ENCODE measurements at places on chromosomes 7 and 10. TPM values are rescaled to one million over a fixed set of nuclear protein-coding genes. Genes with fewer than 3 reads are reported as not detected.

UPP1 gene
- total RNA-seq: 162 TPM

NPY4R gene
- not detected for total RNA-seq

- no peak for DNase-seq
Observed at GRCh38 chr10:105963334-105963884, 1201.1 kb downstream of the SORCS1 start.

DNA sequence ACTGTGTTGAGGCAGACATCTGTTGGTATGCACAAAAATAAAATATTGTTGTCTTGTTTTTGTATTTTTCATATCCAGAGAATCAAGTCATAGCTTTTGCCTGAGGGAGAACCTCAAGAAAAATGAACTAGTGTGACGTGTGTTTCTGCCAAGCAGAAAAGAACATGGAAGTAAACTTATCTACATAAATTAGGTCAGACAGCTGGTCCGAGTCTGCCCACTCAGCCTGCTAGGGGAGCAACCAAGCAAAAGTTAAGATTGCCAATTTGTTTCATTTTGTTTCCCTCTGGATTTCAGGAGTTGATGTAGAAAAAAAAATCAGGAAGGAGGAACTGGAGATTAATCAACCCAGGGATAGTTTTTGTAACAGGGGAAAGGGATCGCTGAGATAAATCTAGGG, 572.4 kb upstream of the LRRTM3 start:
- no peak for DNase-seq

DNA sequence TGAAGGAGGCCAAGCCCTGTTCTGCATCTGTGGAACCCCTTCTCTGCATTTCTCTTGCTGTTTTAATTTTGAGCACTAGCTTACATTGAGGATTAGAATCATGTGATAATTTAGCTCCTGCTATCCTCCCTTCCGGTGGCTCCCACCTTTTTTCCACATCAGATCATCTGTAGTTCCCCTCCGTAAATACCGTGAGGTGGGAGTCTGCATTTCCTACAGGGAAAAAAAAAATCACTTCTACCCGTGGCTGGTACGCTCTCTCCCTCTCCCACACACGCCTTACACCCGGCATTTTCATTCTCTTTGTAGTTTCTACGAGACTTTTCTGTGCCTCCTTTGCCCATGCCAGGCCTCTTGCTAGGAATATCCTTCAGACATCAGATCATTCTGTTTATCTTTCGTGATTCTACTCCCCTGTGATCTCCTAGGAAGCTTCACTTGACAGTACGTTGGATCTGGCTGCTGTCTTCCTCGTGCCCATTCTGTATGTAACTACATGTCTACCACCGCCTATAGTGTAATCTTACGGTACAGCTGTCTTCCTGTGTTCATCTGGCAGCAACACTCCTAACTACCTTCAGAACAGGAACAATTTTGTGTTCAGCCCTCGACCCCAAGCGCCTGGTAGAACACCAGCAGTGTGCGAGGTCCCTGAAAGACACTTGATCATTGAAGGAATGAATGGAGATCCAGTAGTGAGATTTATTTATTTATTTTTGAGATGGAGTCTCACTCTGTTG, 41.7 kb upstream of the OCM start:
- DNase-seq: no peak

- DNase-seq: no peak
Observed at GRCh38 chr7:117096942-117097341, 143.6 kb downstream of the ST7 start.

DNA sequence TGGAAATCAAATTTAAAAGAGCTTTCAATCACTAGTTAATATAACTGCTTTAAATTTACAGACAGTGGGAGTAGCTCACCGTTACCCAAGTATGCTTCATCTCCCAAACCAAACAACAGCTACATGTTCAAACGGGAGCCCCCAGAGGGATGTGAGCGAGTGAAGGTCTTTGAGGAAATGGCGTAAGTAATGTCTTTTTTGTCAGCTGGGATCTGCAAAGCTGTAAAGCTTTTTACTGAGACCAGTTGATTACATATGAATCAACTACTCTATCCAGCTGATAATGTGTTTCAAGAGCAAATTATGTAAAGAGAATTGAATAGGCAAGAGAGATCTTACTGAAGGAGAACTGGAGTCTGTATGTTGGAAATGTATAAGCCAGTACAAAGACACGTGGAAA, 116.2 kb downstream of the GLCCI1 start:
- DNase-seq: no peak

Data from SK-MEL-5 (cell line).